ENCODE measurements at places on chromosomes 6 and 20.

DNA sequence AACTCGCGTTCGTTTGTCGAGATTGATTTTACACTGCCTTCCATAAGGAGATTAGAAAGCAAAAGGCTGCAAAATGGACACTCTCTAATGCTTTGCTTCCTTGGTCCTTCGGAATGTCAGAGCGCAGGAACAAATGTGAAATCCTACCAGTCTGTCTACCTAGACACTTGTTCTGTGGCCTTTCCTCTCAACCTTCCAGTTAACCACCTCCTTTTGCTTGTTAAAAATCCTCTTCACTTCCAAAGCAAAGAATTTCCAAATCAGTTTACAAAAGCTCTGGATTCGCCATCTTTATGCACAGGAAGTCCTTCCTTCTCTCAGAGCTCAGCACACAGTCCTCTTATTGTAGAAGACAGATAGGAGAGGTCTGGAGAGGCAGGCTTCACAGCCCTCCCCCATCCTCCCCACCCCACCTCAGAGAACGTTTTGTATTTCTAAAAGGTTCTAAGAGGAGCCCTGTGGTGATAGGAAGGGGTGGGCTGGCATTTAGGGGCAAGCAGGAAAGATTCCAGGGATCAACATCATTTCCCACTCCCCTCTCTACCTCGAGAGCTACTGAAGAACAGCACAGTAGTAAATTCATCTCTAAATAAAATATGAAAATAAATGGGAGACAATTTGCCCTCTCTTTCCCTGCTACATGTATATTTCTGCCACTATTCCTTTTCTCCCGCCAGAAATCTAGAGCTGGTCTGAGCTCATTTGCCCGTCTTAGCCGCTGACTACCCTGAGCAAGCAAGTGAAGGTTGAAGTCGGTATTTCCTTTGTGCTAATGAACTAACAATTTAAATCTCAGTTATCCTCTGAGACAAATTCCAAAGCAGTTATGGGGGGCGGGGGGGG is 18.9 kb downstream of the TFAP2A start:
- DNase-seq, result no peak

- DNase-seq, result no peak
Measured at GRCh38 chr6:158850807-158851115, 31.6 kb upstream of the EZR start.

GRCh38 chr6:117908246-117909068 is 1.4 kb downstream of the SLC35F1 start:
- DNase-seq, result no peak

- no peak for DNase-seq
Measured at GRCh38 chr6:145801021-145801420, 13.6 kb downstream of the FBXO30 start.

DNA sequence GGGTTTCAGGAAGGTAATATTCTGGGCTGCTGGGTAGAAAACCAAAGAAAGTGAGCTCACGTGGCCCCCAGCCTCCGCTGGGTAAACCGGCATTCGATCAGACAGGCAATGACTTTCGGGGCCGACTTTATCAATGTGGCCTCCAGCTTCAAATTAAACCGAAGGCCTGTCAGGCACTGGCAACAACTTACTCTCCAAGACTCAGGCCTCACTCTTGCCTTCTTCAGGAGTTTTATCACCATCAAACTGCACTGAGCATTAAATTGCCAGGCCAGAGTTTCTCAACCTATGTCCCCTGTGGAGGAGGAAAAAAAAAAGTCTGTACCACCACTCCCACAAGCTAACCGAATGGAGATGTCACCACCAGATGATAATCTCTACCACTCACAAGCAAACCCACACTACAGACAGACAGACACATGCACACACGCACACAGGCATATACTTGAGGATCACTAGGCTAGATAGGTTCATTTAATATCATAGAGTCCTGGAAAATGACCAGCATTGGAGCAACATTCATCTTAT is 1.1 kb upstream of the MBOAT1 start:
- no peak for DNase-seq
